ENCODE measurements at places on chromosomes 7 and 10.

GRCh38 chr7:80974396-80975358, 55.8 kb upstream of the SEMA3C start:
- no peak for DNase-seq

DNA sequence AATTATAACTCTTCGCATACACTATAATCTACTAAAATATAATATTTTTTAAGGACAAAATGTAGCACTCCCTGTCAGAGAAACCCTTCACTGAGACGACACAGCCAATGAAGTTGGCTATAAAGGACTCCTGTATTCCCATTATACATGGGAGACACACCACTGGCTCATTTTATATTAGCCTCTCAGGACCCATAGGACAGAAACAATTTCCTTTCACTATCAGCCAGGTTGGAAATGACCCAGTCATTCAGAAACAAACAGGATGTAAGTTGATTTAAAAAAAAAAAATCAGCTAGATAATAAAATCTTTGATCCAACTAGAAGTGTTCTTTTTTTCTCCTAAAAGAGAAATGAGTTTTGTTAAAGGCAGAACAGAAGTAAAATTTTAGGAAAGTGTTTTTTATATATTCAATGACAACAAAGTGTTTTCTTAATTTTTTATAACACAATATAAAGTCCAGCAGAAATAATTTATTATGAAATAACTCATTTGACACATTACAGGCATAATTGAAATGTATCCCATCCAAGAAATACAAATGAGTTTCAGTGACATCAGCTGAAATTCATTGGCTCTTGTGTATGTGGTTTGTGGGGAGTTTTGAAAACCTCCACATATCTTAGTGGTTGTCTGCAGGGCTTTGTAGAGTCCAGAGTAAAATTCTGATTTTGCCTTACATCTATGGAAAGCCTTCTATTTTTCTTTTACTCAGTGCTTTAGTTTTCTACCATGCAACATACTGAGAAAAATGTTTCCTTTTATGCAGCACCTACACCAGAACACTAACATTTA, 64.1 kb downstream of the CTTNBP2 start:
- DNase-seq, result no peak

DNA sequence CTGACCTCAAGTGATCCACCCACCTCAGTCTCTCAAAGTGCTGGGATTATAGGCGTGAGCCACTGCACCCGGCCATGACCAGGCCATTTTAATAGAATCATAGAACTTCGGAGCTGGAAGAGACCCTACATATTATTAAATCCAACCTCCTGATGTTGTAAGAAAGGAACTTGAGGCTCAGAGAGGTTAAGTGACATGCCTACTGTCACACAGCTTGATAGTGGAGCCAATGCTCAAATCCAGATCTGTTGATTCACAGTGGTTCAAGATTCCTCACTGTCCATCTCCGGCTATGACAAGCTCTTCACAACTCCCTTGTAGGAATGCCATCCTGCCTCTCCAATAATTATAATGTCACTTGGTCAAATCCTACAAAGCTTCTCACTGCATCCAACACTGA, 65.3 kb downstream of the MYOF start:
- no peak for DNase-seq

DNA sequence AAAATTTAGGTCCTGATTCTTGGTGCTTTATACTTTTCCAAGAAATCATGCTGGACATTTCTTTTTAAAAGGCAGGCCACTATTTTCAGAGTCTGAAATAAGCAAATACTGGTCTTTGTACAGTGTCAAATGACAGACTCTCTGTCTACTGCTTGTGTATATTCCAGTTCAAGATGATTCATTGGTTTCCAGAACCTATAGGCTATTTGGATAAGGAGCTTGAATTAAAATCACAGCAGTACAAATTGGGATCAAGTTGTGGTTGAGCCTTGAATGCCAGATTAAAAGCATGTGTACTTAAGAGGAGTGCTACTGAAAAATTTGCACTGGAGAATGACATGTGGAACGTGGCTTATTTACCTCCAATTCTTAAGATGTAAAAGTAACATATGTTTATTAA, 10.7 kb downstream of the KMT2E start:
- no peak for DNase-seq

GRCh38 chr10:74103560-74104258, 46.9 kb downstream of the AP3M1 start:
- no peak for DNase-seq

DNA sequence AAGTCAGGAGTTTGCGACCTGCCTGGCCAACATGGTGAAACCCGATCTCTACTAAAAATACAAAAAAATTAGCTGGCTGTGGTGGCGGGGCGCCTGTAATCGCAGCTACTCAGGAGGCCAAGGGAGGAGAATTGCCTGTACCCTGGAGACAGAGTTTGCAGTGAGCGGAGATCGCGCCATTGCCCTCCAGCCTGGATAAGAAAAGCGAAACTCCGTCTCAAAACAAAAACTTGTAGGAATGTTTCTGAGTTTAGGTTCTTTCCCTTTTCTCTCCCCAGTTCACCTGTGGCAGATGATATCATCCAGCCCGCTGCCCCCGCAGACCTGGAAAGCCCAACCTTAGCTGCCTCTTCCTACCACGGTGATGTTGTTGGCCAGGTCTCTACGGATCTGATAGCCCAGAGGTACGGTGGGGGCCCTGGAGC, 138.8 kb upstream of the BTBD16 start:
- DNase-seq, result no peak

- DNase-seq, result no peak
These were observed 27.5 kb downstream of the ELFN1 start for GRCh38 chr7:1697499-1698125.

- no peak for DNase-seq
These were observed 38.1 kb upstream of the PIK3AP1 start for GRCh38 chr10:96758423-96758822.

DNA sequence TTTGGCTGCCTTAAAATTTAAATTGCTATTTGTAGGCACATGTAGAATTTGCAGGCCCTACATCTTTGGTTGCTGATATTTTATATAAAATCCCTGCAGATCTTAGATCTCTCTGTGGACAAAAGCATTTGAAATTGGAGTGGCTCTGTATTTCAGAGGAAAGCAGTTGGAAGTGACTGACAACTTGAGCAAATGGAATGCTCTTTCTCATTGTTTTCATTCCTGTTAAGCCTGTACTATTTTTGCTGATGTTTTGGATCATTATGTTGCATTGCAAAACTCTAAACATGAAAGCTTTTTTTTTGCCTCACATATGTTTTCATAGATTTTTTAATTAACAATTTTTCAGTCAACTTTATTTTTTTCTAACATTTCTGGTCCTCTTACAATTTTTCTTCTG, 251.2 kb upstream of the MDFIC start:
- no peak for DNase-seq

DNA sequence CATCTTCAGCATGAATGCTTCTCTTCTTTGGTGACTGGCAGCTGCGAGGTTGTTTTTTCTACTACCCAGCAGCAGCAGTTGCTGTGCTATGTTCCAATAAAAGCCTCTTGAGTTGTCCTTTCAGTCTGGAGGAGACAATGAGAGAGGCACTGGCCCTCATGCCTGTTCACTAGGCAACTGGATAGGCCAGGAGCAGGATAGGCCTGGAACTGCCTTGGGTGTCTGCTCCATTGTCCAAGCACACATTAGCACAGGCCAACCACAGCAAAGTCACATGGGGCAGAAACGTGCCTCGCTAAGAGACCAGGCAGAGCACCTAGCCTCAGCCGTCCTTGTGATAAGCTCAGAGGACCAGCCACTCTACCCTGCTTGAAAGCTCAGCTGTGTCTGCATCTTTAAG, 76.9 kb upstream of the PDCD4 start:
- DNase-seq, result peak; percentile 88

GRCh38 chr7:102966465-102966864, 53.7 kb downstream of the LRRC17 start:
- DNase-seq, result no peak

GRCh38 chr7:24572393-24572996, 757 bp upstream of the PALS2 start:
- peak; percentile 46 for DNase-seq

DNA sequence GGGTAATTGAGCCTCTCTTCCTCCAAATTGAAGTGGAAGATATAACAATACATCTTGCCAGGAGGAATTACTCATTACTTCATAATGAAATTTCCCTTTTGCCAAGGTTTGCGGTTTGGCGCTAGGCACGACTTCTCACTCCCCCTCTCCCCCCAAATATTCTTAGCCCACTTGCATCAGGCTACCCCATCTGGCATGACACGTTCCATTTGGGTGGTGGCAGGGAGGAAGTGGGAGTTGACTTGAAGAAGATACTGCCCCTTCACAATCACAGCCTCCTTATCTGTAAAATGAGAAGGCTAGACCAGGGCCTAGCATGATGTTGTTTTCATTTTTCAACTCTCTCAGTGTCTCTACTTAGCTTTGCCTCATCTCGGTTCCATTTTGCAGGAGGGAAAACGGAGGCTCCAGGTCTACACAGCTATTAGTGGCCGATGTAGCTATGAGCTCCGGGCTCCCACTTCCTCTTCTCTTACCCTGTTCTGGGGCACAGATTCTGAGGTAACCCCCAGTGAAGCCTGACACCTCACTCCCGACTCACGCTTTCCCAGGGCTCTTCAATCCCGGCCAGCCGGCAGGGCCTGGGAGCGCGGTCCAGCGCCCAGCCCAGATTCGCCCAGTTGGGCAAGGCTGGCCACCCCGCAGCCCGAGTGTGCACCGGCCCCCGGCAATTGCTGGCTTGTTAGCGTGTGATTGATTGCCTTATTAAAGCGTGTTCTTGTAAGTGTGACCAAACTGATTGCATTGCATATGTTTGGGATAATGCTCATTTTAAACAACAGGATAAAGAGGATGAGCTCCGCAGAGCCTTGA, 6.5 kb downstream of the EVX1 start:
- no peak for DNase-seq

DNA sequence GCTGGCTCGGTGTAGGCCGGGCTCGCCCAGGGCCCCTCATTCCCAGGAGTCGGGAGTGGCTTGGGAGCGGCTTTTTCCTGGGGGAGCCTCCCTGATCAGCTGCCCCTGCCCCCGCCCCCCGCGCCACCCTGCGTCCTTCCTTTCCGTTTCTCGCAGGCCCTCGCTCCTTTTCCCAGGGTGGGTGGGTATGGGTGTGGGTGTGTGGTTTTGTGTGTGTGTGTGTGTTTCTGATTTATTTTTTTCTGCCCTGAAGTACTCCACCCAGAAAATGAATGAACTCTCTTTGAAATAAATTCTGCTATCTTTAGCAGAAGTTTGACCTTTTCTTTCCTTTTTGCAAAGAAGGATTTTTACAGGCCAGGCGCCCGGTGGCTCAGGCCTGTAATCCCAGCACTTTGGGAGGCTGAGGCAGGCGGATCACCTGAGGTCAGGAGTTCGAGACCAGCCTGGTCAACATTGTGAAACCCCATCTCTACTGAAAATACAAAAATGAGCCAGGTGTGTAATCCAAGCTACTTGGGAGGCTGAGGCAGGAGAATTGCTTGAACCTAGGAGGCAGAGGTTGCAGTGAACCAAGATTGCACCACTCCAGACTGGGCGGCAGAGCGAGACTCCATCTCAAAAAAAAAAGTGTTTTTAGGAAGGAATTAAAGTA, 30.0 kb upstream of the AP5Z1 start:
- no peak for DNase-seq

GRCh38 chr7:120274899-120275298, 1.9 kb downstream of the KCND2 start:
- no peak for DNase-seq

- DNase-seq, result no peak
These were observed 84.7 kb downstream of the CREB5 start for GRCh38 chr7:28497009-28497408.

DNA sequence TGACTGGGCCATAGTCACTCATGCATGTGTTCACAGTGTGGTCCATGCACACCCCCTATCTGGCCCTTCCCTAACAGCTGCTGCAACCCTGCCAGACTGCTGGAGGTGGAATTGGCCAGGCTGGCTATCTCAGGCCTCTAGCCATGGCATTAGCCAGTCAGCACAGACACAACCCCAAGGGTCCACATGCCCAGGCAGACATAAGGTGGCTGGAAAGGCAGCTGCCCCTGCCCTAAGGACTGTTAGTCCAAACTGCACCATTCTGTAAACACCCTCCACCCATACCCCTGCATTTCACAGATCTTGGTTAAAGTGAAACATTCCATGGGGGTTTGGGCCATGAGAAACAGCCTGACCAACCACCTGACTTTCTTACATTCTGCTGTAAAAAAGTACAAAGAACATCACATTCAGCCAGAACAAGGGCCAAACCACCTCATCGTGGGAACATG, 137.4 kb upstream of the KCNMA1 start:
- DNase-seq, result no peak

DNA sequence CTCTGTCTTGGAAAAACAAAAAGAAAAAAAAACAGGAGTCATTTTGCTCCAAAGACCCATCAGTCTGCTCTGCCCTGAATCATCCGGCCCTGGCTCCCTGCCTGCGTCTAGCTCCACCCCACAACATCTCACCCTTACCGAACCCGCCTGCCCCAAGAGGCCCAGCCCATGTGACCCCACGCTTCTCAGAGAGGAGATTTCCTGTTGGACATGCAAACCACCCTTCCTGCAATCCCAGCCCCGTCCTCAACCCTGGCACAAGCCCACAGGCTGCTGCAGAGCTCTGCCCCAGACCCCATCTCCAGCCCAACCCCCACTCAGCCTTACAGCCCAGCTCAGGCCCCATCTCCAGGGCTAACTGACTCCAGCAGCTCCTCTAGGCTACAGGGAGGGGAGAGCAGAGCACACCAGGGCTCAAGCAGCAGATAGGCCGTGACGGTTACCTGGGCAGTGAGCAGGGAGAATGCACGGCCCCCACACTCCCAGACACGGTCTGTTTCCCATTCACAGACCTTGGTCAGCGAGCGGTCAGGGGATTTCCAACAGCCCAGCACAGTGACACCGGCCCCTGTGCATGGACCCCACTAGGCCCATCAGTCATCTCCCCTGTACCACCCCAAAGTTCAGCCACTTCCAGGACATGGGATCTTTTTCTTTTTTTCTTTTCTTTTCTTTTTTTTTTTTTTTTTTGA, 69.9 kb upstream of the GTF2I start:
- no peak for DNase-seq

DNA sequence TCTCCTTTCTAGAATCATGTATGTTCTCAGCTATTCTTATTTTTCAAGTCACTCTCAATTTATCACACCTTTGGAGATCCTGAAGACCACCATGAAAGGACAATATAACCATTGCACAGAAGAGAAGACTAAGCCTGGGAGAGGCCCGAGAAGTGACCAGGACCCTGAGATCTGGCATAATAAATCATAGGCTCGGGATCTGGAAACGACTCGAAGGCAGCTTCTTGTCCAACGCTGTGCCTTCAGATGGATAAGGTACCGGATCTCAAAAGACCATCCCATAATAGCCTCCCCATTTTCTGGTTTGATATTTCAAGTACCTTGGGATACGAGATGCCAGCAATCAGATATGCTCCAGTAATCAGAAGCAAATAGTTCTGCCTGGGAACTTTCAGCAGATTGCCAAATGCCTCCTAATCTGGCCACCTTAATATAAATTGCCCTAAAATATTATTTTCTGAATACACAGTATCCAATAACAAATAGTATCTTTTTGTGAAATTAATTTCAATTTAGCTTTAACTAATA, 179.2 kb upstream of the ZMIZ1 start:
- no peak for DNase-seq
